NB4 (cell line): ENCODE measurements at places on chromosomes 4 and X.
A peak's percentile ranks its signal among the peaks of the same experiment; 100 is the strongest.

- DNase-seq: no peak
These were observed 341.7 kb upstream of the NDST3 start for GRCh38 chr4:117692538-117692937.

GRCh38 chrX:1578511-1579173, 12.8 kb upstream of the AKAP17A start:
- no peak for DNase-seq

- no peak for DNase-seq
These were observed 42.1 kb downstream of the ZCCHC13 start for GRCh38 chrX:74346088-74346487.

- DNase-seq: no peak
These were observed 38.2 kb upstream of the NAA11 start for GRCh38 chr4:79364061-79364460.

GRCh38 chr4:62096881-62097280, 896.8 kb downstream of the ADGRL3 start:
- no peak for DNase-seq

GRCh38 chr4:130510661-130511060, 1414.7 kb downstream of the C4orf33 start:
- no peak for DNase-seq

DNA sequence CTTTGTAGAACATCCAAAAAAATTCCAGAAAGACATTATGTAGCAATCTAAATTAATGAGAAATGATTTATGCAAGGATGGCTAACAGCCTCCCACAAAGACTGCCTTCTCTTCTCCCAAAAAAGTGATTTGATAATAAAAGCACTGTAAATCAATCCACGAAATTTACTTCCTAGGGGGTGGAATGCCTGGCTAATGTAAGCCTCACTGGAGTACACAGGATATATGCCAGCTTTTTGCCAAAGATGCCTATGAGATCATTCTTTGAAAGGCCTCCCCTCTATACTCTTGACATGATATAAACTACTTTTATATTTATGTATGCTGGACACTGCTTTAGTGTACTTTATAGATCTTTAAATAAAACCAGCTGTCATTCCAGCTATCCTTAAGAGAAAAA, 211.1 kb downstream of the ADAMTS3 start:
- no peak for DNase-seq

- no peak for DNase-seq
These were observed 454.7 kb downstream of the IL15 start for GRCh38 chr4:142091085-142091513.

- DNase-seq: no peak
These were observed 2.4 kb upstream of the PDZD4 start for GRCh38 chrX:153832728-153833127.

DNA sequence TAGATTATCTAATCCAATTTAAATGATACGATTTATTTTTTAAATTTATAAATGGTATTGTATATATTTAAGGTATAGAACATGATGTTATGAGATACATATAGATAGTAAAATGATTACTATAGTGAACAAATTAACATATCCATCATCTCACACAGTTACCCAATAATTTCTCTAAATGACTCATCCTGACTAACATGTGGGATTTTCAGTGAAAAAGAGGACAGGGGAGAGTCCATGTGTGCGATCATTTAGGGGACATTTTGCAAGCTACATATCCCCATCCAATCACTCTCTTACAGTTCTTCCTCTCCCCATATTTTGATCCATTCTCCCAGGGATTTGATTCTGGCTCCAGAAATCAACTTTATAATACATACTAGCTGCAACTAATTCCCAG, 88.2 kb downstream of the ABCB7 start:
- DNase-seq: peak; percentile 11

DNA sequence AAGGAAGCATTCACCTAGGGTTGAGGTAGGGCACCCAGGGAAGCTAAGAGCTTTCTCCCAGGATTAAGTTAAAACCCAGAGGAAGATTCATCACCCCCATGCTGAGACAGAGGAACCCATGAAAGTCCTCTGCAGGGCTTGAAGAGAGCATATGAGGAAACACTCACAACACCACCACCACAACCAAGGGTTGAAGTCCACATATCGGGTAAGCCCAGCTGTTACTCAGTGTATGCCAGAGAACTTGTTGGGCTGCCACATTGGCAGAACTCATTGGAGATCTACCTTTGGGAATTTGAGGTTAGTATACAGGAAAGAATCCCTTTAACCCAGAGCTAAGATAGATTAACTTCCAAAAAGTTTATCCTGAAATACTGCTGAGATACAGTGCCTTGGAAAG, 75.1 kb downstream of the INTS6L start:
- DNase-seq: no peak

GRCh38 chr4:53378171-53378482, 686 bp downstream of the FIP1L1 start:
- DNase-seq: no peak

GRCh38 chr4:67604029-67604381, 45.5 kb downstream of the STAP1 start:
- DNase-seq: no peak

- no peak for DNase-seq
These were observed 20.2 kb upstream of the MED14 start for GRCh38 chrX:40755291-40756249.

DNA sequence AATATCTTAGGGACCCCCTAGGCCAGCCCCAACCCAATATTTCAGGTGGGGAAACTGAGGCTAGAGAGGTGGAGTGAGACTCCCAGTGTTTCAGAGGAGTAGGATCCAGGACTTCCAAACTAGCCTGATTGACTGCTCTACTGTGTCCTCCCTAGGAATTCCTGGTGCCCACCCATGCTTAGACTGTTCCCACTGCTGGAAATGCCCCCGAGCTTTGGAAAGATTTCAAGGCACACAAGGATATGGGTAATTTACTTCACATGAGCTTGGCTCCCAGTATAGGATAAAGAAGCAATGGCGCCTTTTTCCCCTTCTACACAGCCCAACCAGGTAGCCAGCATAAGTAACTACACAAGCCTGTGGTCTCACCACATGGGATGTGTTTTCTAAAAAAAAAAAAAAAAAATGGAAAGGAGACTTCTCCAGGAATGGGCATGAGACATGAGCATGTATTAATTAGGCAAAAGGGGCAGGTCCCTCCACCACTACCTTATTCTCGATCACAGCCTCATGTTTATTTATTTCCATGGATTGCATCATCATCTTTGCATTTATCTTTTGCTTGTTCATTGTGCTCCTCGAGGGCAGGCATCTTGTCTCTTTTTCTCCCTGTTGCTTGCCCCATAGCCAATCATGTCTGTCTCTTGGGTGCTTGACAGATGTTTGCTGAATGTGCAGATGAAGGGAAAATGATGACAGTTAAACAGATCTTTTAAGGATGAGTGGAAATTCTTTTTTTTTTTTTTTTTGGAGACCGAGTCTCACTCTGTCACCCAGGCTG, 66.7 kb downstream of the DRD5 start:
- no peak for DNase-seq

- DNase-seq: no peak
These were observed 41.0 kb upstream of the ZNF330 start for GRCh38 chr4:141179474-141180373.

GRCh38 chr4:186643501-186644310, 80.0 kb downstream of the FAT1 start:
- DNase-seq: peak; percentile 73

DNA sequence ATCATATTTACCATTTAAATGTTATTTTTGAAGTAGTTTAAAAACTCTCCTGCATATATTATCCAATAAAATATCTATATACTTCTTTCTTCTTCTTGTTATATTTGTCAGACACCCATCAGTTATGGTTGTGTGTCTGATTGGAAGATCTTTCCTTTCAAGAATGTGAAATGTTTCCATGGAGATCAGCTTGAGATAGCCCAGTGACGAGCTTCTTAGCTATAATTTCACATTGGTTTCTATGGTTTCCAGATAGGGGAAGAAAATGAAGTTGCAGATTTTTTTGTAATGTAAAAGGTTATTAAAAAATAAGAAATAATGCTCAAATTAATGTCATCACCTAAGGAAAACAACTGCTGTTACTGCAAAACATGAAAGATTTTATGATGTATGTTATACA, 189.0 kb downstream of the COX7B2 start:
- no peak for DNase-seq

DNA sequence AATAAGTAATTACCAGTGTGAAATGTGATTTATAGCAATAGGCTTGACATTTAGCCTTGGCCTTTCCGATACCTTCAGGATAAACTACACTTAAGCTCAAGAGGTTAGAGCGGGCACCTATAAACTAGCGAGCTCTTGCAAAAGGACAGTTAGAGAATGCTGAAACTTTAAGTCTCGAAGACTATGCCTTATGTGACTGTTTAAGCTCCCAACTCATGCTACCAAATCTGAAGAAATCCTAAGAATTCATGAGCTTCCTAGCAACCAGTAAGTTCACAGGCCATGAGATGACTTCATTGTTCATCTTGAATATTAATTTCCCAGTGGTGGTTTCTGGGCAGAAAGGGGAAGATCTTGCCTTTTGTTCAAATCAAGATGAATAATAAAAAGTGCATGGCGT, 4.7 kb downstream of the STOX2 start:
- DNase-seq: no peak

GRCh38 chr4:144787365-144788258, 141.7 kb downstream of the HHIP start:
- DNase-seq: peak; percentile 41

- no peak for DNase-seq
These were observed 72.1 kb downstream of the KLHL34 start for GRCh38 chrX:21586001-21586400.

DNA sequence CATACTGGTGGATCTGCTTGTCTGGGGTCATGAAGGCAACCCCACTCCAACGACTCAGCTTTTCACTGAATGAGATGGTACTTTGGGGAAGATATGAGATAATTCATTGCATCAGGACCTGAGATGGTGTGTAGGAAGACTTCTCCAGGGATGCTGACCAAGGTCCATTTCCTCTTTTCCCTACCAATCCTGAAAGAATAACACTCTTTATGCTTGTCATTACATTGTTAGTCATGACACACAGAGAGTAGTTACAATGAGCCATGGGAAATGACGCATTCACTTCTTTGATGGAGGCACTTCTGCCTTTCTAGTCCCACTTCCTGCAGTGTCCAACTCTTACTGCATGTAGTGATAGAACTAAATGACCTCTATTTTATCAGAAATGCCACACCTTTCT, 58.6 kb downstream of the AREG start:
- DNase-seq: peak; percentile 2

DNA sequence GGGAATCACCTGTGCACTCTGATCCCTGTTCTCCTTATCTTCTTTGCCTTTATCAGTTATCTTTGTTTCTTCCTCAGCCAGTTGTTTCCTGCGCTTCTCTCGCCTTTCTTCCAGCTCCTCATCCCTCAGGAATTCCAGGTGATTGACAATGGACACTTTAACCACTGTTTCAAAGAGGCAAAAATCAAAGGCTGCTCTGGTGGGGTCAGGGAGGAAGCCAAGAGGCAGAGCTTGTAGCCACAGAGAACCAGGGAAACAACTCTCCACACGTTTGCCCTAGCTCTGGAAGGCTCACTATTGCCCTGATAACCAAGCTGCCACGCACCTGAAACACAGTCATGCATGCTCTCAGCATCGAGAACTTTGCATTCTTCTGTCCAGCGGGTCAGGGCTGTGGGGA, 124.5 kb upstream of the HSD17B10 start:
- no peak for DNase-seq

- DNase-seq: no peak
These were observed 56.0 kb downstream of the VGLL1 start for GRCh38 chrX:136588036-136588435.

DNA sequence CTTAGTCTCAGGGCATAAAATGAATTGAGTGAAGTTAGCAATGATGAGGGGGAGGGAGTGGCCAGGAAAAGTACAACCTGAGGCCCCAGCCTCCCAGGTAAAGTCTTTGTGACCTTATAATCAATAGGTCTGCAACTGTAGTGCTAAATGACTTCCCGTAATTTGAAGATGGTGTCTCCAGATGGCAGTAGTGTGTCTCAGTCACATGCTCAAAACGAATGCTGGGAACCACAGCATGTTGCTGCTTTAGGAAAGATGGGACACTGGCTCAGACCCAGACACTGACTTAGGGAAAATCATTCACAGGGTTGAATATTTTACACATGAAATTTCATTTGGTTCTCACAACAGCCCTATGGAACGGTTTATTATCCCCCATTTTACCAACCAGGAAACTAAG, 10.3 kb downstream of the SRPX2 start:
- DNase-seq: peak; percentile 8

- DNase-seq: no peak
These were observed 46.1 kb downstream of the ARHGAP24 start for GRCh38 chr4:85520765-85521749.

- no peak for DNase-seq
These were observed 739.6 kb upstream of the SLIT2 start for GRCh38 chr4:19512086-19512485.

DNA sequence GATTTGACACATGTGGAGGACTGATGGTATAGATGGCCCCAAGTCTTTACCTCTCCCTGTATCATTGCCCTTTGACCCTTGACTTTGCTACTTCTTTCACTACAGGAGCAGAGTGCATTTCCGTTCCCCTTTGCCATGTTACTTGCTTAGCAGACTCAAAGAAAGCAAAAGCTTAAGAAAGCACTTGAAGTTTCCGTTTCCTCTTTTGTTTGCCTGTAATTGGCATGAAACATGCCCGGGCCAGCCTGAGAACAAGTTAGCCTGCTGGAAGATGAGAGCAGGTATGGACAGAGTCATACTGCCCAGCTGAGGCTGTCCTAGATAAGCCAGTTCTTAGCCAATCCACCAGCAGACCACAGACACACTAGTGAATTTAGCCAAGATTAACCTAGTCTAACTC, 206.0 kb downstream of the BCOR start:
- DNase-seq: peak; percentile 9

GRCh38 chr4:4386736-4387392, at the start of gene NSG1:
NSG1 (plus strand) TSS chr4:4387102; CDS start chr4:4387630, 528 bp downstream.
- no peak for DNase-seq

DNA sequence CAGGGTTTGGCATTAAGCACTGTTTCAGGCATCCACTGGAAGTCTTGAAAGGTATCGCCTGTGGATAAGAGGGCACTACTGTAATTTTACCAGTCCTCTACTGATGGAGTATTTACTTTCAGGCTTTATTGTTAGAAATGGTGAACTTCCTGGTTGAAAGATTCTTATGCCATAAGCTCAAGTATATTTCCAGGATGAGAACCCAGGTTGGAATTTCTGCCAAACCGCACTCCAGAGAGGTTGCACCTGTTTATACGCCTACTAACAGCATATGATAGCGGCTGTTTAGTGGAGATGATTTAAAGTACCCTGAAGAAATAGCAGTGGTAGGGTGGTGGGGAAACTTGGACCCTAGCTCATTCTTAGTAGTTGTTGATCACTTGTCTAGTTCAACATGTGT, 9.9 kb downstream of the FNIP2 start:
- DNase-seq: no peak

DNA sequence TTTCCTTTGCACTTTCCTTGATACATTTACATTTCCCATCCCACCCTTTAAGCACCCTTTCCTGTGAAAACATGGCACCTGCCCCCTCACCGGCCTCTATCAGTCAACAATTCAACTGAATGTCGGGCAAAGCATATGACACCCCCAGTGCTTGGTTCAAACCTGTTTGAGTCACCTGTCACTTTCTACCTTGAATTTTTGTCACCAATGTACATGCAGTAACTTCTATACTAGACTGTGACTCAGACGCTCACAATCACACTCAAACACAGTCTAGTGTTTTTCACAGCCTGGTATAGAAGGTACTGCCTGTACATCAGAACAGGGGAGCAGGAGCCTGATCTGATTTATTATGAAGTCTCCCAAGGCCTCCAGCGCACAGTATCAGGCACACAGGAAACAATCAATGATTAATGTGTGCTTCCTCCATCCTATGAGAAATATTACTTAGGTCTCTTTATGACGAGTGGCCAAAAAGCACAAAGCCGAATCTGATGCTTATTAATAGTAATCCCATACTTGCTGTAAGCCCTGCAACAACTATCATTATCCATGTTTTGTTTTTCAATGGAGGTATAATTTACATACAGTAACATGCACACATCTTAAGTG, 49.2 kb upstream of the FAM9C start:
- DNase-seq: no peak
